Right lung (tissue), 10 donors: ENCODE measurements at places on chromosomes 7 and 10.

DNA sequence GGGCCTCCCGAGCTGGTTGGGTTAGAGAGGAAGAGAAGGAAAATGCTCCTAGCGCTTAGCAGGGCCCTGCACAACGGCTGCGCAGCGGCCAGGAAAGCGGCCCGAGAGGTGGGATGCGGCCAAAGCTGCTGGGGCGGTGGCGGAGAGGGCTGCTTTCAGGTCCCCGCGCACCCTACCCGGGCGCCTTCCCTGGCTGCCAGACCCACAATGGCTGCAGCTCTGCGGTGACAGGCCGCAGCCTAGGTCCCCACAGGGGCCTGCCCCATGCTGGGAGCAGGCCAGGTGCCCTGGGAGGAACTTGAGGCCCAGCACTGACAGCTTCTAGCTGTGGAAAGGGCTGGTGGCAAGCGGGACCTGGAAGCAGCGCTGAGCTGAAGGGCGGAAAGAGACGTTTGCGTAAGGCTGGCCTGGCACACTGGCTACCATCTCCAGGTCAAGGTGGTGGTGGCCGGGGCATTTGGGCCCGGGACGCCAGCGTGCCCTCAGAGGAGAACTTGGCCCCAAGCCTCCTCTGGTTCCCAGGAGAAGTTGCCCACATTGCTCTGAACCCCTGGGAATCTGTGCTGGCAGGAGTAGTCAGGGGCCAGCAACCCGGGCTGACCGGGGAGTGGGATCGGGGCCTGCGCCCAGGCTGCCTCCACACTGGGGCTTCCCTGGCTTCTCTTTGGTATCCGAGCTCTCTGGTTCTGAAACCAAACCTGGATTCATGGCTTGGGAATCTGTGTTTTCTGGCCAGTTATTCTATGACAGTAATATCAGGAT, 72.9 kb upstream of the ZNF804B start:
- no peak for DNase-seq

DNA sequence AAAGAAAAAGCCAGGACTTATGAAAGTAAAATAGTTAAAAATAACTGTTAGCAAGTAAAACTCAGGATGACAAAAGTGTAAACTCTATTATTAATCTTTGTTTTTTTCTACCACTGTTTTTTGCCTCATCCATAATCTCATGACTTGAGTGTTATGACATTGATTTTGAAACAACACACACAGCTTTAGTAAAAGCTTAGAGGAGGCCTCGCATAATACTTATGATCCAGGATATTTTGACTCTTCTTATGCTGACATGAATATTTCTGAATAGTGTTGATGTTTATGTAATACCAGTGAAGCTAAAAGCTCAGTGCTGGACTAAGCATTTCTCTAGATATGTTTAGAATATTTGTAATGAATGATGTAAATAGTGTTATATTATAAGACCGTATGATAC, 10.5 kb downstream of the KAT6B start:
- no peak for DNase-seq

GRCh38 chr7:72465521-72465920, 53.4 kb upstream of the CALN1 start:
- no peak for DNase-seq

DNA sequence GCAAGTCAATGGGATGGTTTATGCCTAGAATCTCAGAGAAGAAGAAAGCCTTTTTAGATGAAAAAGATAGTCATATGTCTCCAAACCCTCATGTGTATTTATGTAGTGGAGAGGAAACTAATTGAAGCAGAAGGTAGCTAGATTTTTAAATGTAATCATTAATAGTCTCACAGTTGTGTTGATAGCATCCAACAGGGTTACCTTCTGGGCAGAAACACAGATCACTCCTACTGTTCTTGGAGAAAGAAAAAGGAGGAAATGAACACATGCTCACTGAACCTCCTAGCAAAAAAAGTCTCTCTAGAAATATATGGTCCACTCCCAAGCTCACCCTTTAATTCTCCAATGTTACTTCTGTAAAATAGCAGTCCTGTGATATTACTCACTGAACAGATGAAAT, 777.2 kb upstream of the C7orf33 start:
- no peak for DNase-seq

- no peak for DNase-seq
These were observed 6.6 kb upstream of the LGI1 start for GRCh38 chr10:93751124-93751523.

GRCh38 chr7:82339958-82340357, 103.6 kb downstream of the CACNA2D1 start:
- no peak for DNase-seq

- DNase-seq, result peak; percentile 22
These were observed 20.8 kb upstream of the RAB18 start for GRCh38 chr10:27482984-27483956.

DNA sequence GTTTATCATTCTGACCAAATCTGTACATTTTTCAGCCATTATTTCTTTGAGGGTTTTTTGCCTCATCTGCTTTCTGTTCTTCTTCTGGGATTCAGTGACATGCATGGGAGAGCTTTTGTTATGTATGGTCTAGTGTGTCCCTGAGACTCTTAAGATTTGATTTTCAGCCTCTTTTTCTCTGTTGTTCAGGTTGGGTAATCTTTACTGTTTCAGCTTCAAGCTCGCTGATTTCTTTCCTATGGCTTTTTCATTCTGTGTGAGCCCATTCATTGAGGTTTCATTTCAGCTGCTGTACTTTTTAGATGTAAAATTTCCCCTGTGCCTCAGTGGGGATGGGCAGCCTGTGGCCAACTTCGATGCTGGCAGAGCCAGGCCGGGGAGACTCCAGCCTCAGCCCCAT, 38.1 kb downstream of the FOXK1 start:
- DNase-seq, result no peak

DNA sequence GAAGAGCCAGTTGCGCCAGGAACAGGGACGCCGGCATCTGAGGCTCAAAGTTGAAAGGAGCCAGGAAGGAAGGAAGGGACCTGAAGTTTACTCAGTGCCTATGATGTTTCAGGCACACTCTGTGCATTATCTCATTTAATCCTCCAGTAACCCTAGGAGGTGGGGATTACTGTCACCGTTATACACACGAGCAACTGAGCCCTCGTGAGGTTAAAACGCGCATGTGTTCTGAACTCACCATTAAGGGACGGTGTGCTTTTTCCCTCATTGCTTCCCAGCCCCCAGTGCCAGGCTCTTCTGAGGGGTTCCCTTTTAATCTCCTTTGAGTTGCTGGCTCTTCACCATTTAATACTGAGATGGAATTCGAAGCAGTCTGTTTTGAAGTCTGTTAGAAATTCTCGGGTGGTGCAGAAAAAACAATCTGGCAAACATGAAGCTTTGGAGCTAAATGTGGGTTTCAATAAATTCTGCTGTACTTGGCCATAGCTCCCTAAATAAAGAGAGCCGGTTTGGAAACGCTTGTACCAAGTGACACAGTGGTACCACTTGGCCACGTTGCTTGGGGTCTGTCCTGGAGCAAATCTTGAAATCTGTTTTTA, 102.2 kb downstream of the TAX1BP1 start:
- DNase-seq, result no peak

DNA sequence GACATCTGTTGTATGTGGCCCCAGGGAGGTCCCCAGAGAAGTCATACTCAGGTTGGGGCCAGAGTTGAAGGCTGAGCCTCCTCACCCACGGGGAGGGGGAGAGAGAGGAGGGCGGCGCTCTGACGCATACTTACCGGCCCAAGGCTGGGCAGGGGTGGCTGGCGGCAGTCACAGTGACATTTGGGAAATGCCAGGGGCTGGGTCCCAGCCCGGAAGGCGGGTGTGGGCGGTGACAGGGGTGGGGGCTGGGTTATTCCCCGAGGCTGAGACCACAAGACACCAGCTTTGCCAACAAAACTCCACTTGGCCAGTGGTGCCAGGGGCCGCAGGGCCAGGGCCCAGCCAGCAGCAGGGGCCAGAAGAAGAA, 41.1 kb downstream of the RASGEF1A start:
- DNase-seq, result no peak

- DNase-seq, result no peak
These were observed 21.1 kb downstream of the C7orf33 start for GRCh38 chr7:148611692-148612091.

DNA sequence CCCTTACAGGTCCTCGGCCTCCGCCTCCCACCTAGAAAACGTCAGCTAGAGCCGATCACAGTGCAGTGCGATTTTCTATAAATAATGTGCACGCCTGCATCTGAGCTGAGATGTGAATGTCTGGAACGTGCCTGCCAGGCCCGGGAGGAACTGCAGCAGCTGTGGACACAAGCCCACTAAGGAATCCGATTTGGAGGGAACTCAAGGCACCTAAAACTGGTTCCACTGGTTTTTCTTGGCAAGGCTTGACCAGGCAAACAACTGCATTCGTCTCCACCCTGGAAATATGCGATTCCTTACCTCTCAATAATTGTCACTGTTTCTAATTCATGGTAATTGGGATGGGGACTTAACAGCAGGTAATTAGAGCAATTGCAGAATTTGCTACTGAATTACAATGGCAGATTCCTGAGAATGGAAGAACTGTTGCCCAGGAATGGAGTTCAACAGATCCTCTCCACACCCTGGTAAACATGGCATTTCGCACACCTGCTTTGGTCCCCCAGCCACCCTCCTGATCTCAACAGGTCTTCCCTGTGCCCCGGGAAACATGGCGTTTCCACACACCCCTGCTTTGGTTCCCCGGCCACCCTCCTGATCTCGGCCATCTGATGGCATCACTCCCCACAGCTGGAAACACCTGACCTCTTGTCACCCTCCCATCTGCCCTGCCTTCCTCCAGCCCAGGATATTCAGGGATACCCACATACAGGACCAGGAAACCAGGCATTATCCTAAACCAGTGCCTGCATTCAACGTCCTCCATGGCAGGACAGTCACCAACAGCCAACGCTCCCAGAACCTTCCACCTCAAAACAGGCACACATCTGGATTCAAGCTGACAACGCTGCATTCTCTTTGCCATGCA, 76.0 kb downstream of the DIP2C start:
- DNase-seq, result peak; percentile 59

DNA sequence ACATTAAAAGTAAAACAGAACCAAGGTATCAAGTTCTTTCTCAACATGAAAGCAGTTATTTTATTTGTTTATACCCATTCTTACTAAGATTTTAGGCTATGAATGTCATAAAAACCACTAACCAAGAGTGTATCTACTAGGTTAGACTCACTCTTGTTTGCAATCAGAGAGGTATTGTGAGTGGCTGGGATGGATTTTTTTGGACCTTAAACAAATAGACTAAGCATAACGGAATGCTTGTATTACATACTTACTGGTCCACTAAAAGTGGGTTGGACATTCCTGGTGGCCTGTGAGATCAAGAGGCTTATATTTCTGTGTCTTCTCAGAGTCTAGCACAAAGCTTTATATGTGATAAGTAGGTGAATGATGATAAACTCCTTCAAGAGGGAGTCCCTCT, 32.6 kb upstream of the CBLL1 start:
- DNase-seq, result no peak

DNA sequence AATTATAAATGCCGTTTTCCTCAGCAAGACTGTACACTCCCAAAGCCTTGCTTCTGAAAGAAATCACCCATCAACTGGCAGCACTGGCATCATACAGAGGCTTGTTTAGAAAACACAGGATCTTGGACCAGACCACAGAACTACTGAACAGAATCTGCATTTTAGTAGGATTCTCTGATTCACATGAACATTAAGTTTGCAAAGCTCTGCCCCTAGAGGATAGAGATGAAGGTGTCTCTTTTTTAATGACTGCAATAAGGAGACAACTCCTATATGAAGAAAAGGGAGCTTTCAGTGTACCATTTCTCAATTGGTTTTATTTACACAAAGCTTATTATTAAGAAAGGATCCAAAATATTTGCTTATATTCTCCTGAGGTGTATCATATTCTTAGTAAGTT, 172.7 kb downstream of the AGMO start:
- DNase-seq, result no peak

DNA sequence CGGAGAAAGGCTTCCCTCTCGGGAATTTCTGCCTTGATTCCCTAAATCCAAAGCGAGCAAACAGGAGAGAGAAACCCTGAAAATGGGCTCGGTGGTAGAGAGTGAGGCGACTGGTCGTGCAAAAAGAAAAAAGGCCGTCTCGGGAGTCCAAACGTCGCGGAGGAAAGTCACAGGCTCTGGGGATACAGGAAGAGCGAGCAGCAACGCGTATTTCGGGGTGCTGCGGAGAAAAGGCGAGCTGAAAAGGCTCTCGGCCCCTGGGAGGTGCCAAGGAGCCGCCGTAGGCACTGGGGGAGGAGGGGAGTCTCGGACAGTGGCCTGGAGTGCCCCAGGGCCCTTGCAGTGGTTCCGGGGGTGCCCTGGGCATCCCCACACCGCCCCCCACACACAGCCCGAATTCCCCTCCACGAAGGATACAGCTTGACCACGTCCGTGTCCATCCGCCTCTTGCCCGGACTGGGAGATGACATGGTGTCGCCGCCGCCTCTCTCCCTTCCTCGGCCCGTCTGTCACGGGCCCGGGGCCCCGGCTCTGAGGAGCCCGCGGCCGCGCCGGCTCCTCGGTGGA, 591 bp downstream of the UBE2H start:
- DNase-seq, result peak; percentile 49

DNA sequence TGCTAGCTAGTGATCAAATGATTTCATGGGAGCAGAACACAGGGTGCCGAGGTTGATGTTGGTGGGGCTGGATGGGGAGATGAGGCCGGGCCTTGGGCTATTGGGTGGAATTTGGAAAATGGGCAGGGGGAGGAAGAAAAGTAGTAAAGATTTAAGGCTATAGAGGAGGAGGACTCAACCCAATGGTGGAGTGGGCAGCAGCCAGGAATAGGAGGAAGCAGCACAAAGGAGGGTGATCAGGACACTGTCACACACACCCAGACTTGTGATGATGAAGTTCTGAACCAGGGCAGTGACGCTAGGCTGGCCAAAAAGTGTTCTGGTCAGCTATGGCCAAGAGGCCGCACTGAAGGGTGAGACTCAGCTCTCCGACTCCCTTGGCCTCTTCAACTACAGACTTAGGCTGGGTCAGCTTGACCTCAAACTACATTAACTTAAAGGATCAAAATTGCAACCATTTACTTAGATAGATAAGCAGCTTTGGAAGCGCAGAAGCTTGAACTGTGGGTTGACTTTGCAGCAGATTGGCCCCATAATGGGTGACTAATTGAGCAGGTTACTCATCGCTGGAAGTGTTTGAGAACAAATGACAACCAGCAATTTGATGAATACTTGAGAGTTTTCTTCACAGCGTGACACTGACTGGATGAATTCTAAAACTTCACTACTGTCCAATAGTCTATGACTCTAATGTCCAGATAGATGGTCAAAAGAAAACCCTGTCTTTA, 29.4 kb upstream of the GPR26 start:
- no peak for DNase-seq

DNA sequence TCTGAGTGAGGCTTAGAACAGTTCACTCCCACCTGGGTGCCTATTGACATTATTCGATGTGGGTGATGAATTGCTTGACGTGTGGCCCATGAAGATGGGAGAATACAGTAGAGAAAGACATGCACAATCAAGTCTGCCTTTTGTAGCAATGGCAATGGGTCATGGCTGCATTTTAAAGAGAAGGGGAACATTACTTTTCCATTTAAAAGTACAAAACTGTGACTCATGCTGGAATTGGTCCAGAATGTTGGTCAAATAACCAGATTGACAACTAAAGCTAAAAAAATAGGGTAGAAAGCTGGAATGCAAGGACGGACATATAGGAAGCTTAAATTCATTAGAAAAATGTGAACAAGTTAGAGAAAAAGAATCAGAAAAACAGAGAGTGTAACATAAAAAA, 104.1 kb upstream of the SLC25A13 start:
- DNase-seq, result no peak
